ENCODE measurements at places on chromosomes 11 and 22.

GRCh38 chr22:35977136-35977535, 51.5 kb downstream of the RBFOX2 start:
- ATAC-seq: no peak

DNA sequence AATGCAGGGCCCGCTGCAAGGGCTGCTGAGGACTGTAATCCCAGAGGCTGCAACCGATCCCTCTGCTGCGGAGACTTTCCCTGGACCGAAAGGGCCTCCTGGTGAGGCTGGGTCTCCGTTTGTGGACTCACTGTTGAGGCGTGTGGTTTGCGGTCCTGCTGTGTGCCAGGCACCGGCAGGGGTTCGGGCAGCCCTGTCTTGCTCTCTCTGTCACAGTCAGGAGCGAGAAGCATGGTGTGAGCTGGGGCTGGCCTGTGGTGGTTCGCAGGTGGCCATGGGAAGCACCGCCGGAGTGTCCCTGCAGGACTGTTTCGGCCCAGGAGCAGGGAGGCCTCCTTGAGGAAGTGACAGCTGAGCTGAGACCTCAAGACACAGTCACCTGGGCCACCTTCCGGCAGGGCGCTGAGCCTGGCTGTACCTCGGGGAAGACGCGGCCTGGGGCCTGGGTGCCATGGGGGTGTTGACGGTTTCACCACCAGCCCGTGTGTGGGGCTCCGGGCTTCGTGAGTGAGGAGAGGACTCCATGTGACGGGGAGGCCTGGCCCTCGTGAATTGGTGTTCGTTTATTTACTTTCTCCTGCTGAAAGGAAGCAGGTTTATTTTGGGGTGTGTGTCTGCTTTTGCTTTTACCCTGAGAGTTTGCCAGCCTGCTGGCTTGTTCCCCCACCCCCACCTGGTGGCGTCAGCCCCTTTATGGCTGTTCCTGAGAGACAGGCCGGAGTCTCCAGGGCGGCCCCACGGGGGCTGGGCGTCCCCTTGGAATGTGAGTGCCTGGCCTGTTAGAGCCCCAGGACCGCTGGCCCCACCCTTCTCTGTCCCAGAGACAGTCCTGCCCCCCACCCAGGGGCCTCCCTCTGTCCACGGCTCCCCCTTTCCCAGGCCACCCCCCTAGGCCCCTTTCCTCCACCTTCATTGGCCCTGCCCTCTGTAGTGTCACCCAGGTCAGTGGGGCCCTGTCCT, 122.5 kb downstream of the KCNQ1OT1 start:
- ATAC-seq: no peak

GRCh38 chr11:3169255-3170043, 4.3 kb upstream of the OSBPL5 start:
- ATAC-seq: peak; percentile 14

DNA sequence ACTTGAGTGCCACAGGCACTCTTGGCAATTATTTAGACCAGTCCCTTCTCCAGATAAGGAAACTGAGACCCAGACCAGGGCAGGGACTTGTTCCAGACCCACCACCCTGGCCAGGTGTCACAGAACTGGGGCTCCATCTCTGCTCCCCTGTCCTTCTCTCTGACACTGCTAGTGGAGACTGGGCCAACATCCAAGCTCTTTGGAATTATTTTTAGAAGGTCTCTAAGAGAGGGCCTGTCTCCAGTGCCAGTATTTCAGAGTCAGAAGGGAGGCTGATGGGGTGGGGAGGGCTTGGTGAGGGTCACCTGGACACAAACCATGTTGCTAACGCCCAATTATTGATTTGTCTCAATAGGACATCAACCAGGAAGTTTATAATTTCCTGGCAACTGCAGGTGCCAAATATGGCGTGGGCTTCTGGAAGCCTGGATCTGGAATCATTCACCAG, 32.7 kb downstream of the POLR3H start:
- ATAC-seq: no peak

GRCh38 chr11:69130654-69131053, 25.1 kb upstream of the SMIM38 start:
- ATAC-seq: no peak

DNA sequence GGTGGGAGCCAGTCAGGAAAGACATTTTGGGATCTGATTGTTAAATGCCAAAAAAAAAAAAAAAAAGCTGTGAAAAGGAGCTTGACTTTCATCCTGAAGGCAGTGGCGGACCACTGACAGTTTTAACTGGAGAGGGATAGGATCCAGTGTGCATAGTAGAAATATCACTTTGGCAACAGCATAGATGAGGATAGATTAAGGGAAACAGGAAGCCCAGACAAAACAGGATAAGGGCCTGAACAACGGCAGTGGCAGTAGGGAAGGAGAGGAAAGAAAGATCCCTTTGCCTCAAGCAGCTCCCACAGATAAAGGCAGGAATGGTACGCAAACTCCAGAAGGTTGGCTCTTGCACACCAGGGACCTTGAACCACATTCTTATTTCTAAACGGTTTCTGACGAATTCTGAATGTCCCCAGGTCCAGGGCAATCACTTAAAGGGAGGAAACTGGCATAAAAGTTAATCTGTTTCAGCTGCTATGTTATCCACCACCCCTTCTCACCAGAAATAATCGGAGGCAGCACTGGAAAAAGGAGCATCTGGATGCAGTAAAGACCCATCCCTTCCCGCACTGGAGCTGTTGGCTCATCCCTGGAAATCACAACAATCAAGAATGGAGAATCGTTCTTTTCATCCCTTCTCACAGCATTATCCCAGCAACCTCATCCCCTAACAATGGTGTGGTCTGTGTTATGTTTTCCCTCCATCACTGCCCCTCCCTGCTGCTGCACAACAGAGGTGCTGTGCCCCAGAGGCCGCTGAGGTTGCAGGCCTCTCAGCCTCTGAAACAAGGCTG, 99.1 kb downstream of the GAB2 start:
- ATAC-seq: no peak
